ENCODE measurements at places on chromosomes 7 and 10.
A peak's percentile ranks its signal among the peaks of the same experiment; 100 is the strongest.

DNA sequence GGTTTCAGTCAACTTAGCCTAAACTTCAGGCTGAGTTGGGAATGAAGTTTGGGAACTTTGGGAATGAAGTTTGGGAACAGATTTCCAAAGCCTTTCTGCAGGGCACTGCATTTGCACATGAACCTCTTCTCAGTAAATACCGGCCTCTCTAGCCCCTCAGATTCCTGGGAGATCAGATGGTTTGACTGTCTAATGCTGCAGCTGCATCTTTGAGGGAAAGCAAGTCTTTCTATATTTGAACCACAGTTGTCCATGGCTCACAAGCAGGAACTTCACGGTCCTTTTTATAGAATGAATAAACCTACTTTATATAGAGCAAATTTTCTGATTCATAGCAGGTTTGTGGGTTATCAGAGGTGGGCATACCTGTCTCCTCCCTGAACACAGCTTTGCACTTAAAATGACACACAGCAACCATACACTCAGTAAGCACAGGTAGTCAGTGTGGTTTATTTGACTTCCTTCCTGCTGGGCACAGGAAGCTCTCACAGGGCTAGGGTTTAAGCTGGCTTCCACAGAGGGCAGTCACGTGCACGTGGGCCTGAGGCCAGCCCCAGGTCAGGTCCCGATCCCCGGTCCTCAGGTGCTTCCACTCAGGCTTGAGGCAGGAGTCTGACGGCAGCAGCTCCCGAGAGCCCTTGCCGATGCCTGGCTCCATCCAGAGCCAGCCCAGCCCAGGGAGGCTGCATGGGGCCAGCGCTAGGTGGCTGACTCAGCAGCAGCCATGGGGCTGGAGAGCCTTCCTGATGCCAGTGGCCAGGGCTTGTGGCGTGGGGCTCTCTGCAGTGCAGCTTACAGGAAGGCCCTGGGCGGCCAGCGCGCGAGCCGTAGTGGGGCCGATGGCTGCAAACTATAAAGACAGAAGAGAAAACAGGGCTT, 12.8 kb upstream of the MMP21 start:
- DNase-seq: no peak

DNA sequence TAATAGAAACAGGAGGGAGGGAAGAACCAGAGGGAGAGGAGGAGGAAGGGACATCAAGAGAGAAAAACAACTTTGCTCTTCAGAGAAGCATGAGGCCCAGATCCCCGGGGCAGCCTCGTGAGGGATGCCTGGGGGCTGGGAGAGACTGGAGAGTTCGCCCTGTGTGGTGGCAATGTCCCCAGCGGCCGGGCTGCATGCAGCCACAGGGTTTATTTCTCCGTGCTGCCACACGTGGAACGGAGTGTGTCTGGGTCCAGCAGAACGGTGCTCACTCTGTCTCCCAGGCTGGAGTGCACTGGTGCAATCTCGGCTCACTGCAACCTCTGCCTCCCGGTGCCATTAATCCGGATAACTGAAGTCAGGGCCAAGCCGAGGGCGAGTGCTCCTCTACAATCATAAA, 257.7 kb downstream of the ACTR3B start:
- no peak for DNase-seq

- peak; percentile 82 for DNase-seq
Observed at GRCh38 chr7:73828107-73828803, 2.5 kb upstream of the CLDN4 start.

DNA sequence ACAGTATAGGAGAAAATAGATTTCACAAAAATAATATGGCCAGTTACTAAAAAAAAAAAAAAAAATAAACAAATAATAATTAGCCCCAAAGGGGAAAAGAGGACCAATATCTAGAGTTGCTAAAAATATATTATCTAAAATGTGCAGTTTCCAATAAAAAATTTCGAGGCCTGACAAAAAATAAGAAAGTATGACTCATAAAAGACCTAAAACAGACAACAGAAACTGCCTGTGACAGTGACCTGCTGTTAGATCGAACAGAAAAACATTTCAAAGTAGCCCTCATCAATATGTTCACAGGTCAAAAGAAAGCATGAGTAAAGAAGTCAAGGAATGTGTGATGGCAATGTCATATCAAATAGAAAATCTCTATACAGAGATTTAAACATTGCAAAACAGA, 11.8 kb upstream of the TSPAN12 start:
- no peak for DNase-seq

DNA sequence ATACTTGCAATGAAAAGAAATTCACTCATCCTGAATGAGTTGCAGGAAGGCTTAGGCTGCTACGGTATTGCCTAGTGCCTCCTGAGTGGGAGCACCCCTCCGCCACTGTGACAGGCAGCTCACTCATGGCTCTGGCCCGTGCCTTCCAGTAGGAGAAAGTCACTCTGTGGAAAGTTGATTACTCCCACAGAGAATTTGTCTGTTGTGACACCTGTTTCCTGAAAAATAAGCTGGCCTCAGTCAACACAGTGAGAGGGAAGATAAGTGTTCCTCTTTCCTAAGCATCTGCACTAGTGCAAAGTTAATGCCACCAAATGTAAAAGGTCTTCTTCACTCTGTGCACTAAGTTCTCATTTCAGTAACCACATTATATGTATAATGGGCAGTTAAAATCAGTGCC, 158.8 kb upstream of the INHBA start:
- no peak for DNase-seq

DNA sequence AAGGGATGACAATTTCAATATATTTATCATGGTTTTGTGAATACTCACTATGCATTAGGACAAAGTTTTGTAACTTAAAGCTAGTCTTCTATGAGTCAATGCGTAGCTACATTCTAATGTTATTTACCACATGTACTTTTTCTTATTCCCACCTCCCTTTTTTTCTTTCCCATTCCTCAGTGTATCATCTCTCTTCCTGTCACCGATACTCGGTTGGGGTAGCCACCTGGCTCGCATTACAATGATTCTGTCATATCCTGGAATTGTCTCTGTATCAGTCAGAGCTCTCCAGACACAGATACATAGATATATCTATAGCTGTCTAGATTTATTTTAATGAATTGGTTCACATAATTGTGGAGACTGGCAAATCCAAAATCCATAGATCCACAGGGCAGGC, 9.8 kb upstream of the RALA start:
- DNase-seq: no peak

- DNase-seq: peak; percentile 22
Observed at GRCh38 chr7:26949319-26949718, 84.9 kb upstream of the SKAP2 start.

- DNase-seq: no peak
Observed at GRCh38 chr10:43055217-43055616, 21.7 kb upstream of the RET start.

GRCh38 chr10:131083915-131084790, 227.4 kb downstream of the TCERG1L start:
- DNase-seq: no peak

Measured in HuH-7 (cell line).